Activated naive CD4-positive, alpha-beta T cell treated with anti-CD3 and anti-CD28 coated beads, Interleukin-2, amount 10 ng/mL, durations not matched to agents 7 days and 5 days (primary cell): ENCODE measurements at places on chromosomes 4 and X.

GRCh38 chr4:183434666-183435190 is 9.7 kb upstream of the CDKN2AIP start:
- no peak for DNase-seq

DNA sequence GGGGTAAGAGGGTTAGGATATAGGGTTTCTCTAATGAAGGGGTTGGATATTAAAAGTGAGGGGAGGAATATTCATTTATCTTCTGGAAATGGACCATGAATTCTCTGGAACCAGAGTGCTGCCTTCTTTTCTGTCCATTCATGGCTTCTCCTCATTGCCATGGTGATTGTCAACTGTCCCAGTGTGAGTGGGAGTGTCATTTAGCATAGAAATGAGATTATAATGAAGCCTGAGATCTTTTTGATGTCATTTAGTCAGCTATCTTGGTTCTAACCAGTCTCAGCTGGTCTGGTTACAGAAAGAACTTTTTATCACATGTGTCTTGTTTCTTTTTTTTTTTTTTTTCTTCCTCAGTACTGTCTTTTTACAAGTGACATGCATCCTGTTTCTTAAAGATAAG is 497.3 kb upstream of the PITX2 start:
- no peak for DNase-seq

DNA sequence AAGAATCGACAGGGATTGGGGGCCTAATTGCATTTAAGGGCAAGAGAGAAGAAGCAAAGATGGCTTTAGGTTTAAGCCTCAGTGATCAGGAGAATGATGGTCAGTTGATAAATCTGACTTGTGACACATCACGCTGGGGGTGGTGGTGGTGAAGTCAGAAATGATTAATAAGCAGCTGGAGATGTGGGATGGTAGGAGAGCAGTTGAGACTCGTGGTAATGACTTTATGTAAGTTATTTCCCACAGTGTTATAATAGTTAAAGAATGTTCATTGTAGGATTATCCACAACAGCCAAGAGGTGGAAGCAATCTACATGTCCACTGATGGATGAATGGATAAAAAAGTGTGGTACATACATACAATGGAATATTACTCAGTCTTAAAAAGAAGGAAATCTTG is 178.9 kb upstream of the GPC4 start:
- DNase-seq, result no peak

DNA sequence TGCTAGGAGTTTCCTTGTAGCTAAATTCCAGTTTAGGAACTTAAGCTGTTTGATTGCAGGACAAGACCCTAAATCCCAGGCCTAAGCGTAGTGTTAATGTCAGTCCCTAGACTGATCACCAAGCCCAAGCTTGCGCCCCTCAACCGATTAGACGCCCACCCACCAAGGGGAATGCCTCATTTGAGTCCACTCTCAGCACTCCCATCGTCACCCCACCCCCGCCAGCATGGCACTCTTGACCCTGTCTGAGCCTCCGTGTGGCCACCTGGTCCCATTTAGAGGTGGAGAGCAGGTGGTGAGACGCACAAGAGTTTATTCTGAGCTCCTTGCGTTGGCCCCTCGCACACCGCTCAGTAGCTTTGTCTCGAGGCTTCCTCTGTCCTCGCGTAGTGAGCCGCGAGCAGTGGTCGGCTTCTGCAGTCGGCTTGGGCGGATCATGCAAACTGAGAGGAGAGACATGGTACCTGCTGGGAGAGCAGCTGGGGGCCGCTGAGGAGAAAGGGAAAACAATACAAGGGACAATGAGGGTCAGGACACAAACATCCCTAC is 48.5 kb upstream of the ZNF157 start:
- DNase-seq, result no peak

DNA sequence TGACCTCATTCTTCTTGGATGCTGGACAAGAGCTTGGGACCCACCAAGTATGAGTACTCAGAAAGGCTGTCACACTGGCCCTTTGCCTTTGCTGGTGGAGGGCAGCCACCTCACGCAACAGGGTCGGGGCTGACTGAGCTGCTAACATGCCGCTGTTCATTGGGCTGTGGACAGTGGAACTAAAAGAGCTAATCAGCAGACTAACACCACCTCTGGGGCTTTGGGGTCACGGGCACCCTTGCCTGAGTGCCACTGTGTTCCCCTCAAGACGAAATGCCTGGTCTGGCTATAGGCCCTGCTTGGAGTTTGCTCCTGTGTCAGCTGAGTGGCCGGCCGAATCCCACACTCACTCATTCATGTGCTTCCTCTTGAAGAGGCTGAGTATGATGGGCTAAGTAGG is 559.6 kb downstream of the SPRY1 start:
- DNase-seq, result no peak

DNA sequence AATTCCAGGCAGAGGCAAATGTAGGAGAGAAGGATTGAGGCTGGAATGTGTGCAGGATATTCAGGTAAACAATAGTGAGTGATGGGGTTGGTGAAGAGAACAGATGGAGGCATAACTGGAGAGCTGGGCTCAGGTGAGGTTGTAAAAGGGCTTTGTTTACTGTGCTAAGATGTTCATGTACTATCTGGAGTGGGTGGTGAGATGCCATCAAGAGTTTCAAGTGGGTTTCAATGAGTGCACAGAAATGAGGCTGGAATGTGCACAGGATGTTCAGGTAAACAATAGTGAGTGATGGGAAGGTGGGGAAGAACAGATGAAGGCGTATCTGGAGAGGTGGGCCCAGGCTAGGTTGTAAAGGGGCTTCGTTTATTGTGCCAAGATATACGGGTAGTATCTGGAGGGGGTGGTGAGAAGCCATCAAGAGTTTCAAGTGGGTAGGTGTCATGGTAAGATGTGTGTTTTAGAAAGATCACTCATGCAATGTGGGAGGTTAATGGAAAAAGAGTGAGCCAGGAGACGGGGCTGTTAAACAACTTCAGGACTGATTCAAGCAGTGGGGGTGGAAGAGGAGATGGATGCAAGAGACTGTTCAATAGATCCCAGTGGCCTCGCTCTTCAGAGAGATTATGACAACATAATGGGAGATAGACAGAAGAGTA is 25.4 kb upstream of the NMU start:
- DNase-seq, result no peak

DNA sequence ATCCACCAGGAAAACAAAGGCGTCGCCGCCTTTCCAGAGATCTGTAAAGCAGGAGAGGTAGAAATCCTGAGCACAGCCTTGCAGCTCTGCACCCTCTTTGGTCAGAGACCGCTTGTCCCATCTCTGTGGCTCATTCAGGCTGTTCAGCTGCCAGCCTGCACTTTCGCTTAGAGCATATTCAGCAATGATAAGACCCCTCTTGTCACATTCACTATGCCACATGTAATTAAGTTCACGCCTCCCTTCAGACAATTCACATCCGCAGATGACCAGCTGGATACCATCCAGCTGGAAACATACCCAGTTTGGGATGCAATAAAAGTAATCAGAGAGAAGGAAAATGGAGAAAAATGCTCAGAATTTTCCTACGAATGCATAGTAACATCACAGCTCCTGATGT is 335.4 kb downstream of the UNC5C start:
- no peak for DNase-seq

- no peak for DNase-seq
Measured at GRCh38 chr4:7738458-7739076, 201.1 kb downstream of the AFAP1 start.

DNA sequence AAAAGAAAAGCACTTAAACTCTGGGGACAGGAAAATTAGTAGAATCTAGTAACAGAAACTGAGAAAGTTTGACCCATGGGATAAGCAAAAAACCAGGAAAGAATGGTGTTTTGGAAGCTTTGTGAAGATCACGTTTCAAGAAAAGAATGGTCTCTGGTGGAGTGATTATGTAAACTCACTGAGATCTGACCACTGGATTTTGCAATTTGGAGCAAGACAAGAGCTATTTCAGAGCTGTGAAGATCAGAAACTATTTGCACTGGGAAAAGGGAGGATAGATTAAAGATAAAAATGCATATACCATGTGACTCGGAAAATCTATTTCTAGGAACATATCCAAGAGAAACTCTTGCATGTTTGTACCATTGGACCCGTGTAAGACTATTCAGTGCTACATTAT is 4.3 kb downstream of the TMPRSS11D start:
- DNase-seq, result no peak

- no peak for DNase-seq
Measured at GRCh38 chrX:105845631-105846030, 23.3 kb downstream of the NRK start.

- no peak for DNase-seq
Measured at GRCh38 chr4:94497690-94498089, 45.9 kb downstream of the PDLIM5 start.

- no peak for DNase-seq
Measured at GRCh38 chr4:41362621-41363383, 106.1 kb downstream of the UCHL1 start.

DNA sequence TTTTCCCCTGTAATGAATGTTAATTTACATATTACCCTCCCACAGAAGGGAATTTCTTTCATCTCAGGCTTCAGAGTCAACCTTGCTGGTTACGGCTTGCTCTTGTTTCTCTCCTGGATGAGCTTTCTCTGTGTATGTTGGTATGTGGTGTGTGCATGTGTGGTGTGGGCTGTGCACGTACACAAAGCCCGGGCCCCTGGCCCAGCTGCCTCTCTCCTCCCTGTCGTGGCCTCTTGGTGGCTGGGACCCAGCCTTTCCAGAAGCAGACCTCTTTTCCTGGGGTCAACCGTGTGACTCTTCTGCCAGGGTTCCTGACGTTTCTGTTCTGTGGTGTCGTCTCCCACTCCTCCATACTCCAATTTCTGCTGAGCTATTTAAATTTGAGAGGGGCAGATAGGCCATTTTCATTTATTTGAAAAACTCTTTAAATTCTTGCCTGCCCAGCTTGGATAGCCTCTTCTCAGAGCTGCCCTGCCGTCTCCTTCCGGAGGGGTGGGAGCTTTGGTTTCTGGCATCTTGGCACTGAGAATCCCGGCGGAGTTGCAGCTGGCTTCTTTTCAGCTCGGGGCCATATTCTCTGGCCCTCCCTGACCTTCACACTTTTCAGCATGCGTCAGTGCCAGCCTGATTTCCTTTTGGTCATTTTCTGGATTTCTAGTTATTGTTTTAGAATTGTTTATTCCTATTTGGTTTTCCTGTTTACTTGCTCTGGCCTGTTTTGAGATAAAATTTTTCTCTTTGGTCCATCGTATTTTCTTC is 25.1 kb downstream of the FHDC1 start:
- no peak for DNase-seq

DNA sequence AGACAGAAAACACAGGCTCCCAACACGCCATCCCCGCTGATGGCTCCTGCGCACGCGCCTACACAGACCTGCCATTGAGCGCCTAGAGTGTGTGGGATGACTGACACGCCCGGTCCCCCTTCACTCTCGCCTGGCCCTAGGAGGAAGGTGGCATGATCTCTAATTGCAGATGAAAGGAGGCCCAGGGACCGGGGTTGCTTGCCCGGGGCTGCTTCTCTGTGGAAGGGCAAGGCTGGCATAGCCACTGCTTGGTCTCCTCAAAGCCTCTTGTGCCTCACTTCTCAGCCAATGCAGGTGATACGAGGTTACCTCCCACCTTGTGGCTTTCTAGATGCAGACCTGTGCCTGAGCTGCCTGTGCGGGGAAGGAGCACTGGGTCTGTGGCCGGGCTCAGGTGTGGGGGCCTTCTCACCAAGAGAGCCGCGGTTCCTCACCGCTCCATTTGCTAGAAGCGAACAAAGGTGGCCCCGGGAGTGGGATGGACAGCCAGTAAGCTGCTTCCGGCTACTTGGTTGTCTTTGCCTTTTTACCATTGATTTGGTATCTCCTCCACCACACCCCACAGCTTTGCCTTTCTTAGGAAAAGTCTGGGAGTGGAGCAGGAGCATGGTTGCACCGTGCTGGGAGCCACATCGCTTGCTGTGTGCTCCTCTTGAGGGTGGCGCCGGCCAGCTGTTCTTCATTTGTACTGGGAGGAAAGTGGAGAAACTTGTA is 47.0 kb downstream of the TBC1D14 start:
- DNase-seq, result no peak

GRCh38 chrX:34227804-34228203 is 95.7 kb upstream of the FAM47A start:
- DNase-seq, result no peak

- no peak for DNase-seq
Measured at GRCh38 chr4:3829956-3830773, 64.0 kb downstream of the ADRA2C start.

GRCh38 chrX:83022020-83022419 is 486.1 kb upstream of the POU3F4 start:
- no peak for DNase-seq

DNA sequence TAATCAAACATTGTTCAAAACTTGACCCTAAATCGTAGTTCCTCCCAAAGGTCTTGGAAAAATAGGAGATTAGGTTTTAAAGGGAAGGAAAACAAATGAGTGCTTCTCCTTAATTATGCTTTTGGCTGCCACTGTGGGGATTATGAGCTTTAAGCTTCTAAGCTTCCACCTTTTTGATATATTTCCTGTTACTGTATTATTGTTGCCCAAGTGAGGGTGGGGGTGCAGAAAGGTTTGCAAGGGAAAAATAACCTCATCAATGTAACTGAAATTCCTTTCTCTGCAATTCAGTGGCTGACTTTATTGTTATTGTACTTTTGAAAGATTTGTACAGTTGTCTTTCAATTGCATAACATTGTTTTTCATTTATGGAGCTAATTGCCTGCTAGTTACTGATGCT is 285.1 kb downstream of the FRMPD4 start:
- no peak for DNase-seq

GRCh38 chrX:153388722-153389459 is 12.3 kb downstream of the PNMA6E start:
- no peak for DNase-seq

GRCh38 chr4:67035501-67035900 is 509.8 kb downstream of the CENPC start:
- DNase-seq, result no peak

- no peak for DNase-seq
Measured at GRCh38 chr4:77036206-77036605, 39.6 kb downstream of the CCNI start.

- no peak for DNase-seq
Measured at GRCh38 chrX:131063613-131064012, 5.5 kb downstream of the ARHGAP36 start.

- DNase-seq, result no peak
Measured at GRCh38 chr4:21387683-21388082, 560.9 kb downstream of the KCNIP4 start.

DNA sequence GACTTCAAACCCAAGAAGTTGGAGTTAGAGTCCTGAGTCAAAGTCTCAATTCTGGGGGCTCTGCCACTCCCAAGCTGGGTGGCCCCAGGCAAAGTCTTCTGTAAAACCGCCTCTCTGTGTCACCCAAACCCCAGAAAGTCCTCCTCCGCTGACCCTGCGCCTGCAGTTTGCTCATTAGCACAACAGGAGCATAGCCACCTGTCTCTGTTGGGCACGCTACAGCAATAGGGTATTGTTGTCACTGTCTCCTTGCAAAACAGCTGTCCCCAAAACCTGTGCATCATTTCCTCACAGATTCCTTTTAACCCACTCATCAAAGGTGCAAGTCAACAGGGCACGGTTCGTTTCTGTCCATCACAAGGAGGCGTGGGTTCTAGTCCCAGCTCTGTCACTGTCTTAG is 8.0 kb upstream of the DGAT2L6 start:
- no peak for DNase-seq

- no peak for DNase-seq
Measured at GRCh38 chr4:107452717-107453630, 267.1 kb downstream of the PAPSS1 start.

GRCh38 chr4:13599159-13599558 is 28.4 kb downstream of the BOD1L1 start:
- no peak for DNase-seq

GRCh38 chr4:168751263-168752225 is 254.7 kb downstream of the PALLD start:
- no peak for DNase-seq

GRCh38 chr4:107575243-107575642 is 144.8 kb downstream of the PAPSS1 start:
- no peak for DNase-seq

- DNase-seq, result no peak
Measured at GRCh38 chrX:64205441-64205734, at the start of gene AMER1. Gene AMER1, minus strand, starts transcription at chrX:64205708. Its CDS starts 12,422 bp downstream, at chrX:64193286.
